Calu3 (cell line): ENCODE measurements at places on chromosomes 3 and 15. TPM values are rescaled to one million over a fixed set of nuclear protein-coding genes. Genes with fewer than 3 reads are reported as not detected.

SHC4 gene
- total RNA-seq: 1.2 and 1.9 TPM in 2 replicates

HTR3E gene
- not detected in 2 replicates for total RNA-seq

DNA sequence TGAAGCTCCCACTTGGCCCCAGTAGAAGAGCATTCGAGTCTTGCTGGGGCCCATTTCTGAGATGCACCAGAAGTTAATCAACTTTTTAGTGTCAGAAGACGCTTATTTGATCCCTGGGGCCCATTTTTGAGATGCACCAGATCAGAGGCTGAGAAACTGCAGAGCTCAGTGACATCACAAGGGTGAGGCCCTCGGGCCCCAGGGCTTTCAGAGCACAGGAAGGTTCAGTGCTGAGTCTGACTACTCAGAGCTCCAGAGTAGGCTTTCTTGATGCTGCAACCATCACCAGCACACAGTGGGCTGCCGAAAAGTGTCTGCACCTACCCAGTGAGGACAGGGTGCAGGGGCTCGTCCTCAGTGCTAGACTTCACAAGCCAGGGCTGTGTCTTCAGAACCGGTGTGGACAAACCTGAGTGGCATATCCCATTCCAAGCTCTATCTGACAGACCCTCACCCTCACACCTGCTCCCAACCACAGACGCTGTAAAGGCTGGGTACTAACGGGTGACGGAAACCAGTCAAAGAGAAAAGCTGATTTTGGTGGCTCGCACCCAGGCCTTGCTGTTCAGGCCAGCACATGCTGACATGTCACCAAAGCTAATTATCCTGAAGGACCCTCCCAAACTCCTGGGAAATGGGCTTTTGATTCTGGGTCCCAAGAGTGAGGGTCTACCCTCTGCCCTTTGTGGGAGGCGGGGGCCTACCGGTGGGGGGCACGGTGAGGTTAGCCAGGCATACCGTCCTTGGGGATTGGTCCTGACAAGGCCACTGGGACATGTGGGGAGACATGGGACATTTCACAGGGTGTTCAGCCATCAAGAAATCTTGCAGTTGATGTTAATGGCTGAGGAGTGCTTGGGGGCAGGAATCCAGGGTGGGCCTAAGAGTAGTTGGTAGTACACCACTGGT, 83.0 kb downstream of the PDCD6IP start:
- no peak overlapping the region for H3K27ac ChIP-seq
- H3K27me3 ChIP-seq: peaks cover 15% of the 10 kb centered on the region
- H3K4me1 ChIP-seq: no peaks in the 10 kb centered on the region
- H3K4me3 ChIP-seq: no peak overlapping the region
- H3K36me3 ChIP-seq: no peaks in the 10 kb centered on the region

DNA sequence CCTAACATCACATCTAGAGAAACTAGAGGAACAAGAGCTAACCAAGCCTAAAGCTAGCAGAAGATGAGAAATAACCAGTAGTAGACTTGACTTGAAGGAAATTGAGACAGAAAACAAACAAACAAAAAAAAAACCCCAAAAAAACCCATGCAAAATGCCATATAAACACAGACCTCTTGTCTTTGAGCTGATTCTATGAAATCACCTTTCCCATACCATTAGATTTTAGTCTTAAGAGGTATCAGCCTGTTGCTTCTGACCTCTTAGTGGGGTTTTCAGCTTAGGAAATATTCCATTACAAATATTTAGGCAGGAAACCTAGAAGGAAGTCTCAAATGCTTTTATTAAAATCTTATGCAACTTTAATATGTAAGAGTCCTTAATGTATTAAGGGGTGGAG, 23.9 kb upstream of the ST3GAL6 start:
- peaks cover 35% of the 10 kb centered on the region for H3K4me1 ChIP-seq
- no peaks in the 10 kb centered on the region for H3K36me3 ChIP-seq
- peaks cover 15% of the 10 kb centered on the region for H3K27me3 ChIP-seq
- no peak for DNase-seq
- no peak overlapping the region for H3K27ac ChIP-seq

ZBED2 gene
- total RNA-seq: 0.24 and 0.56 TPM in 2 replicates

EPHB1 gene
- total RNA-seq: 0.73 and 0.81 TPM in 2 replicates

SERPINI2 gene
- total RNA-seq: not detected in 2 replicates

DNA sequence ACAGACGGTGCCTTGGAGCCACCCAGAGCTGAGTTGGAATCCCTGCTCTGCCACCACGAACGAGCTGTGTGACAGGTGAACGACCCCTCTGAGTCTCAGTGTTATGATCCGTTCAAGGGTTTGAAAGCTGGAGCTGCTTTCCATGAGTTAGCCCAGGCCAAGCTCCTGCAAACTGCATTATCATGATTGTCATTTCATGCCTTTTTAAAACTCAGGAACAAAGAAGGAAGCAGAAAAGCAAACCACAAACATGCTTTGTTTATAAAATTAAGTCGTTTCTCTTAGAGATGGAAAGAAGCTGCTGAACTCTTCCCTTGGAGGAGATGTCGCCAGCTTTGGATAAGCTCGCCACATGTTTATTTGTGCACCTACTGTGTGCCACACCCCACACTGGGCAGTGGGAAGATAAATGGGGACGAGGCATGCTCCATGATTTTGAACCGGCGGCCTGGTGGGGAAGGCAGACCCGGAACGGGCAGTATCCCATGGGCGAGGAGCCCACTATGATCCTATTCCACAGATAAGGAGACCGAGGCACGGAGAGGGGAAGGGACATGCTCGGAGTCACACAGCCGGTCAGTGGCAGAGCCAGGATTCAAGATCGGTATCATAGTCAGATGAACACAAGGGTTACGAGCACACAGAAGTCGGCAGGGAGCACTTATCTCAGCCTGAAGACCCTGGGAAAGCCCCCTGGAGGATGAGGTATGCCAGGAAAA, 15.9 kb downstream of the HRH1 start:
- peaks cover 7% of the 10 kb centered on the region for H3K4me1 ChIP-seq
- no peak overlapping the region for H3K4me3 ChIP-seq
- no peaks in the 10 kb centered on the region for H3K36me3 ChIP-seq
- H3K27me3 ChIP-seq: peaks cover 71% of the 10 kb centered on the region
- no peak for DNase-seq
- H3K27ac ChIP-seq: no peak overlapping the region

RPL4 gene
- 2,415 and 2,676 TPM in 2 replicates for total RNA-seq

TEX55 gene
- total RNA-seq: not detected in 2 replicates

GRCh38 chr3:122508135-122508914, 6.4 kb downstream of the KPNA1 start:
- H3K36me3 ChIP-seq: peaks cover 2% of the 10 kb centered on the region
- H3K27me3 ChIP-seq: no peaks in the 10 kb centered on the region
- peaks cover 42% of the 10 kb centered on the region for H3K4me1 ChIP-seq
- no peak overlapping the region for H3K27ac ChIP-seq
- no peak for DNase-seq
- H3K4me3 ChIP-seq: no peak overlapping the region

- DNase-seq: no peak
- no peak overlapping the region for H3K4me3 ChIP-seq
- no peak overlapping the region for H3K27ac ChIP-seq
- H3K4me1 ChIP-seq: peaks cover 4% of the 10 kb centered on the region
Measured at GRCh38 chr3:120275618-120276017, 9.4 kb downstream of the GPR156 start.

GUCA1C gene
- total RNA-seq: not detected in 2 replicates

FMN1 gene
- total RNA-seq: 5.5 and 7.1 TPM in 2 replicates

DNA sequence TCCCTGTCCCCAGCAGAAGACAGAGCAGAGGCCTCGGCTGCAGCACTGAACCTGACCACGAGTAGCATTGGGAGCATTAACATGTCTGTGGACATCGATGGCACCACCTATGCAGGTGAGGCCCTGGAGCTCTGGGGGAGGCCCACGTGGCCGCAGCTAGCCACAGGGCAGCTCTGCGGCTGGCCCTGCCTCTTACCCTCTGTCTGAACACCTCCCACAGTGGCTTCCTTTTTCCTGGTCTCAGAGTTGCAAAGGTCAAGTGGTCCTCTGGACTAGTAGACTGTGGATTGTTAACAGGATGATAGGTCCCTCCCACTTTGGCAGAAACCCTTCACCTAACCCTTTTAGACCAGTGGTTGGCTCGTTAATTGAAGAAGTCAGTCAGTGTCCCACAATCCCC, 22.5 kb upstream of the CLK3 start:
- H3K4me1 ChIP-seq: no peaks in the 10 kb centered on the region
- no peak overlapping the region for H3K4me3 ChIP-seq
- no peaks in the 10 kb centered on the region for H3K27me3 ChIP-seq
- H3K27ac ChIP-seq: no peak overlapping the region
- peaks cover 7% of the 10 kb centered on the region for H3K36me3 ChIP-seq
- no peak for DNase-seq

- H3K27ac ChIP-seq: no peak overlapping the region
- H3K4me3 ChIP-seq: no peak overlapping the region
- no peaks in the 10 kb centered on the region for H3K27me3 ChIP-seq
- no peaks in the 10 kb centered on the region for H3K36me3 ChIP-seq
- peaks cover 23% of the 10 kb centered on the region for H3K4me1 ChIP-seq
Measured at GRCh38 chr3:100089812-100090668, 24.3 kb downstream of the FILIP1L start.

- H3K36me3 ChIP-seq: no peaks in the 10 kb centered on the region
- H3K27me3 ChIP-seq: no peaks in the 10 kb centered on the region
- H3K4me3 ChIP-seq: no peak overlapping the region
- H3K27ac ChIP-seq: no peak overlapping the region
- H3K4me1 ChIP-seq: no peaks in the 10 kb centered on the region
- peak; percentile 13 for DNase-seq
Measured at GRCh38 chr3:32340039-32340438, 51.6 kb upstream of the CMTM7 start.

C3orf80 gene
- total RNA-seq: 2.5 and 3.0 TPM in 2 replicates

SLC6A11 gene
- total RNA-seq: not detected in 2 replicates

KCNH8 gene
- total RNA-seq: 1.2 and 1.3 TPM in 2 replicates

SETMAR gene
- total RNA-seq: 7.8 and 10.4 TPM in 2 replicates

- H3K27me3 ChIP-seq: no peaks in the 10 kb centered on the region
- H3K27ac ChIP-seq: no peak overlapping the region
- H3K4me3 ChIP-seq: no peak overlapping the region
- no peak for DNase-seq
- no peaks in the 10 kb centered on the region for H3K4me1 ChIP-seq
Measured at GRCh38 chr3:101720851-101721840, 3.3 kb upstream of the CEP97 start.

DNA sequence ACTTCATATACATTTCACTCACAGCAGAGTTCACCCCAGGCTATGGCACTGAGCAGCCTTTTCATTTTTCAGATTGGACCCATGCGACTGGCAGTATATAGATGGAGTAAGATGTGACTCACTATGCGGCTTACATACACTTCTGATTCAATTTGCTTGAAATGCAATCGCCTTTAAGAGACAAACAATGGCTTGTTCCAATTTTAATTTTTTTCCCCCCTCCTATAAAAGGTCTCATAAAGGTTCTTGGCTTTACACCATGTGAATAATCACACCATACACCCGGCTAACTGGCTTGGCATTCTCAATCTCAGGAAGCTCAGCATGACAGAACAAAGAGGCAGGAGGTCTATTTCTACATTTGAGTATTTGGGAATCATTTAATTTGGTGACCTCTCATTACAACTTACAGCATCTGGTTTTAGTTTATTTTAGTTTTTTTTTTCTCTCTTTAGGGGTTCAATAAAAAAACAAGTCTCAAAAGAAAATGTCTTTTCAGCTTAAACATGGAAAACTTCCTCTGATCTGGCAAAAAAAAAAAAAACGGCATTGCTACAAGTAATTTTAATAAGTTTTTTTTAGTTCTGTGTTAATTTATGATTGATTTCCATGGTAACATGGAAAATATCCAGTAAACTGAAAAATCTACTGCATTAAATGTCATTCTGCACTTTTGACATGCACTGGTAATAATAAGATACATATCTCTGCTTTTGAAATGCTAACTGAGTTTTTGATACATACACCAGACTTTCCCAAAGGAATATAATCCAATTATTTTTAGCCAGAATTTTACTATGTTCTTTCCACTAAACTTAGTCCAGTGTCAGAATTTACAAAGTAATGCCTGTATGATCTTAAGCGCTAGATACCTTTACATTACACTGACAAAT, 38.8 kb downstream of the GADL1 start:
- DNase-seq: no peak
- H3K36me3 ChIP-seq: no peaks in the 10 kb centered on the region
- no peak overlapping the region for H3K27ac ChIP-seq
- H3K4me1 ChIP-seq: no peaks in the 10 kb centered on the region

DNA sequence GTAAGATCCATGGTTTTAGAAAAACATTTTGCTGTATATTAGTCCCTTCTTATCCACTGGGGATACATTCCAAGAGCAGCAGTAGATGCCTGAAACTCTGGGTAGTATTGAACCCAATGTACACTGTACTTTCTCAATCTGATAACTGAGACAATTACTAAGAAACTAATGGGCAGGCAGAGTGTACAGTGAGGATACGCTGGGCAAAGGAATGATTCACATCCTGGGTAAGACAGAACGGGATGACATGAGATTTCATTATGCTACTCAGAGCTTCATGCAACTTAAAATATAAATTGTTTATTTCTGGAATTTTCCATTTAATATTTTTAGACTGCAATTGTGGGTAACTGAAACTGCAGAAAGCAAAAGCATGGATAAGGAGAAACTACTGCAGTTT, 46.2 kb upstream of the TEX55 start:
- H3K27me3 ChIP-seq: no peaks in the 10 kb centered on the region
- H3K4me1 ChIP-seq: no peaks in the 10 kb centered on the region
- H3K4me3 ChIP-seq: no peak overlapping the region

- no peak overlapping the region for H3K4me3 ChIP-seq
- no peaks in the 10 kb centered on the region for H3K27me3 ChIP-seq
- H3K4me1 ChIP-seq: no peaks in the 10 kb centered on the region
- H3K27ac ChIP-seq: no peak overlapping the region
Measured at GRCh38 chr3:171658841-171659240, 151.4 kb downstream of the PLD1 start.

PATL2 gene
- 1.7 and 3.8 TPM in 2 replicates for total RNA-seq

- DNase-seq: no peak
- H3K4me1 ChIP-seq: no peaks in the 10 kb centered on the region
- H3K27ac ChIP-seq: no peak overlapping the region
- H3K4me3 ChIP-seq: no peak overlapping the region
Measured at GRCh38 chr3:177051411-177051810, 145.9 kb downstream of the TBL1XR1 start.

INKA1 gene
- total RNA-seq: 0.35 TPM in 1 of 2 replicates, not detected in the other

SPG21 gene
- total RNA-seq: 104 TPM in 2 replicates

- no peaks in the 10 kb centered on the region for H3K27me3 ChIP-seq
- H3K27ac ChIP-seq: no peak overlapping the region
- DNase-seq: no peak
- H3K4me1 ChIP-seq: no peaks in the 10 kb centered on the region
Measured at GRCh38 chr15:37339856-37340255, 239.5 kb upstream of the MEIS2 start.

SLC22A14 gene
- 1.8 and 2.1 TPM in 2 replicates for total RNA-seq

- no peaks in the 10 kb centered on the region for H3K4me1 ChIP-seq
- H3K4me3 ChIP-seq: no peak overlapping the region
- H3K36me3 ChIP-seq: no peaks in the 10 kb centered on the region
- no peak for DNase-seq
Measured at GRCh38 chr3:59502806-59503205, 453.0 kb upstream of the CFAP20DC start.

- DNase-seq: no peak
- no peaks in the 10 kb centered on the region for H3K36me3 ChIP-seq
- no peaks in the 10 kb centered on the region for H3K4me1 ChIP-seq
Measured at GRCh38 chr3:26963361-26963743, 340.8 kb downstream of the LRRC3B start.

CLDN11 gene
- 5.1 and 8.7 TPM in 2 replicates for total RNA-seq

GRCh38 chr3:94272016-94272415, 209.2 kb downstream of the NSUN3 start:
- no peaks in the 10 kb centered on the region for H3K4me1 ChIP-seq
- H3K36me3 ChIP-seq: no peaks in the 10 kb centered on the region
- no peak for DNase-seq
- no peak overlapping the region for H3K27ac ChIP-seq

RASGRF1 gene
- total RNA-seq: 2.2 and 2.9 TPM in 2 replicates
